ENCODE measurements at places on chromosomes 1 and 21.

GRCh38 chr1:21899987-21900386 is 37.1 kb downstream of the HSPG2 start:
- DNase-seq = no peak

GRCh38 chr1:74641876-74642275 is 31.7 kb downstream of the ERICH3 start:
- no peak for DNase-seq

DNA sequence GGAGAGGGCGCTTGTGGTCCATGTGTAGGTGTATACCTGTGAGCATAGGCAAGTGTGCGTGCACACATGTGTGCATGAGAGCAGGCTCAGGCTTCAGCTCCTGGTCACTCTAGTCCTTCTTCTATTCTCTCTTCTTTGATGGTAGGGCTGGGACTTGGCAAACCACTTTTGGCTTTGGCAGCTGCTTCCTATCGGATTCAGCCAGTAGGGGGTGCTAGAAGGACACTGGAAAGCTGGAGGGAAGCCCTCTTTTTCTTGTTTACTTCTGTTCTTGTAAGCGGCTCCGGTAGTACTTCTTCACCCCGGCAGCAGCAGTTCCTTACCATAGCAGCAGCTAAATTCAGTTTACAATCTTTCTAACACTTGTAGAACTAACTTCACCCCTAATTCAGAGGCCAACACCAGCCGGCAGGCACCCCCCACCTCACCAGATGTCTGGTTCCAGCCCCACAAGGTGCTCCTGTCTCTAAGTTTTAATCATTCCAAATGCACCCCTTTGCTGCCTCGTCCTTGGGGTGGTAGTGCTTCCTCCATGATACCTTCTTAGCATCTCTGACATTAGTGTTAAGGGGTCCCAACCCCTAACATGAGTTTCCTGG is 25.1 kb downstream of the NENF start:
- DNase-seq = no peak

DNA sequence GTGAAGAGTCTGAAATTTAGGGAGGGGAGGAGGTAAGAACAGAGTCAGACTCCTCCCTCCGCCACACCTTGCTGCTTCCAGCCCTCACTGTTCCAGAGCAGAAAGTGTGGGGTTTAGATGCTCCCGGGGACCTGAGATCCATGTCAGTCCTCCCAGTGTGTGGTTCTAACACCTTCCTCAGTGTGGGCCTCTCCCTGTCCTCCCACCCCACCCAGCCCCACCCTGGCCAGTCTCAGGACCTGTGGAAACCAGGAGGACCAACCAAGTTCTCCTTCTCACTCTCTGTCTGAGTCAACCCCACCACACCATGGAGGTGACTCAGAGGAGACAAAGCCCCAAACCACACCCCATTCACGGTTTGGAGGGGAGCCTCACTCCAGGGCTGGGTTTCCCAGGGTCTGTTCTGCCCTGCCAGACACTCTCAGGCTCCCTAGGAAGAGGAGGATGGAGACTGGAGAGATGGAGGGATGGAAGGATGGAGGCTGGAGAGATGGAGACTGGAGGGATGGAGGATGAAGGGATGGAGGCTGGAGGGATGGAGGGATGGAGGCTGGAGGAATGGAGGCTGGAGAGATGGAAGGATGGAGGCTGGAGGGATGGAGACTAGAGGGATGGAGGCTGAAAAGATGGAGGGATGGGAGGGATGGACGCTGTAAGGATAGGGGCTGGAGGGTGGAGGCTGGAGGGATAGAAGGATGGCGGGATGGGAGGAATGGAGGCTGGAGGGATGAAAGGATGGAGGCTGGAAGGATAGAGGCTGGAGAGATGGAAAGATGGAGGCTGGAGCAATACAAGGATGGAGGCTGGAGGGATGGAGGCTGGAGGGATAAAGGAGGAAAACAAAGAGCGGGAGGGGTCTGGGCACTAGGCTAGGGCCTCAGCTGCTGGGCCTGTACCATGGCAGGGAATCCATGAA is 100.9 kb upstream of the RUNX3 start:
- DNase-seq = no peak

GRCh38 chr1:3369446-3370076 is 84.9 kb upstream of the ARHGEF16 start:
- DNase-seq = no peak

DNA sequence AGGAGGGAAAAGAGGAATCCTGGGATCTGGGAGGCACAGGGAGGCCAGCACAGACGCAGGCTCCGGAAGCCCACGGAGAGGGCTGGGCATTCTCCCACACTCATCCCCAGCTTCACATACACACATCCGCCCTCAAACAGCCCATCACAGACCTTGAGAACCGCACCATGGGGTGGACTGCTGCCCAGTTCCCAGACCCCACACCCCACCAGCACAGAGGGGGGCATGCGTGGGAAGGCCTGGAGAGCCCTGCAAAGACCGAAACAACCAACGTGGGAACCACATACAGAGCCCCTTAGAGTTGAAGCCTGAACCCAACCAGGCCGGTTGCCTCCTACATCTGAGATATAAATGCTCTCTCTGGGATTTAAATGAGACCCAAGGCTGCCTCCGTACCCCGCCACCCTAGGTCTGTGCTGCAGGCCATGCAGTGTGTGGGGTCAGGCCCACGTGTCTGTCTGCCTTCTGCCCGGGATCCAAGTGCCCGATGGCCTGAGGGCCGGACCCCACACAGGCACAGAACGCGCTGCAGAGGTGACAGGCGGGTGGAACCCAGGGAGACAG is 126.2 kb upstream of the COL6A1 start:
- DNase-seq = no peak

GRCh38 chr1:58401991-58402390 is 144.5 kb downstream of the OMA1 start:
- DNase-seq = no peak

- no peak for DNase-seq
These were observed 16.9 kb upstream of the RAB3B start for GRCh38 chr1:52007215-52008002.

DNA sequence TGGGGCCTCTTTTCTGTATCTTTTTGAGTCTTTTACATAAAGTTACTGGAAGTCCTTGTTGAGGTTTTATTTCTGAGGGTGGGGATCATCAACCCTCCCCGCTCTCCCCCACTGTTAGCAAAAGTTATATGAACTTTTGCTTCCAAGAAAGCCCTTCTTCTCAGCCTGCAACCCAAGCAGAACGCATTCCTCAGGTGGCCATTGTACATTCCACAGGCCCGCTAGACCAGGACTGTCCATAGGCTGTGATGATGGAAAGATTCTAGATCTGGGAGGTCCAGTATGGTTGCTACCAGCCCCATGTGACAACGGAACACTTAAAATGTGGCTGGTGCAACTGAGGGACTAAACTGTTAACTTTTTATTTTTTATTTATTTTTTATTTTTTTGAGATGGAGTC is 11.8 kb upstream of the YBX1 start:
- DNase-seq = no peak

DNA sequence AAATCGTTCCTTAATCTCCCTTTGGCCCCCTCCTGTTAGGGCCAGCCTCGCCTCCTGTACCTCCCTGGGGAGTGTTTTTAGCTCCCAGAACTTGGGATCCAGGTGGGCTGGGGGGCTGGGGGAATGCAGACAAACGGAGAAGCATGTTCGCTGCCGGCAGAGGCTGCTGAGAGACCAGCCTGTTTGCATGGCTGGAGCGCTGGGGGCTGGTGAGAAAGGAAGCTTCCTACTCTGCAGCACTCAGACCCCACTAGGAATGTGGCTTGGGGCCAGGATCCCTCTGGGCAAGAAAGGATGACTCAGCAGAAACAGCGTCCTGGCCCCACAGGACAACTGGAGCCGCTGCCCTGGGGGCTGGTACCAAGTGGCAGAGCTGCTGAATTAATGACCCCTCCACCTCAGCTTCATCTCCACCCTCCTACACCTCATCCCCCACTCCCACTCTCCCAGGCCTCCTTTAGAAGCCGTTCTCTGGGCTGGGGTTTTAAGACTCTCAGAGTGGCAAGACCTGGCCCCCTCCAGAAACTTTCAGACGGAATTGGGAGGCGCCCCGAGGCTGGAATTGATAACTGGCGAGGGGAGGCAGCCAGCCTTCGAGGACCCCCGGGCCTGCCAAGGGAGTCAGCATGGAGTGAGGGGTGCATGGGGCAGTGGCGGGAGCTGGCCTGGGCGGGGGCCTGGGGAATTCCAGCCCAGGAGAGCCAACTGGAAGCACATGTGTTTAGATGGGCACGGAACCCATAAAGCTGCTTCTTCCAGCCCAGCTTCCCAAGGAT is 28.5 kb upstream of the EPS8L3 start:
- DNase-seq = no peak

GRCh38 chr1:203493901-203494300 is at the start of gene OPTC:
Gene OPTC, plus strand, starts transcription at chr1:203494153. Its CDS starts 1,853 bp downstream, at chr1:203496006.
- no peak for DNase-seq

- no peak for DNase-seq
These were observed 36.7 kb upstream of the LRRC8B start for GRCh38 chr1:89487972-89488371.

DNA sequence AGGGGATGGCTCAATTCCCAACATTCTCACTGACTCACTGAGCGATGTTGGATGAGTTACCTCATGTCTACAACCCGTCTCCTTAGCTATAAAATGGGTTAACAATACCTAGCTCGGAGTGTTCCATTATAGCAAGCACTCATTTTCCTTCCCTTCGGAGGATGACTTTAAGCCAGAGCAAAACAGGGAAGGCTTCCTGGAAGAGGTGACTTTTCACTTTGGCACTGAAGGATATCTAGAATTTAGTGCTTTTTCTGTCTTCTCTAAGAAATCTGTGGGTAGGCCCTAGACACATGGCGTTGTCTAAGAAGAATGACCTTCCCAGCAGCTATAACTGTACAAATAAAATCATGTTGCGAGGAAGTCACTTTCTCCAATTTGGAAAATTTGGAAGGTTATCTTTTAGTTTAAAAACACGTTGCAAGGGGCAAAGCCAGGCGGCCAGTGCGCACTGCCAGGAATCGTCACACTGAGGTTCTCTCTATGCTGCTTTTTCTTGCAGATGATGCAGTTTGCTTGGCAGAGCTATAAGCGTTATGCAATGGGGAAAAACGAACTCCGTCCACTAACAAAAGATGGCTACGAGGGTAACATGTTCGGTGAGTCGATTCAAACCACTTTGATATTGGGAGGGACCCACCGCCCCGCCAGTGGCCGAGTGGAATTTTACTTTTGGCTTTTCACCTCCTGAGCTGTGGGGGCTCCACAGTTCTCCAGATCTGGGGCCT is 69.5 kb downstream of the MAN1C1 start:
- no peak for DNase-seq

GRCh38 chr1:80593197-80593596 is 1207.5 kb upstream of the ADGRL2 start:
- DNase-seq = no peak

GRCh38 chr1:43673261-43673660 is 23.3 kb downstream of the KDM4A start:
- no peak for DNase-seq

DNA sequence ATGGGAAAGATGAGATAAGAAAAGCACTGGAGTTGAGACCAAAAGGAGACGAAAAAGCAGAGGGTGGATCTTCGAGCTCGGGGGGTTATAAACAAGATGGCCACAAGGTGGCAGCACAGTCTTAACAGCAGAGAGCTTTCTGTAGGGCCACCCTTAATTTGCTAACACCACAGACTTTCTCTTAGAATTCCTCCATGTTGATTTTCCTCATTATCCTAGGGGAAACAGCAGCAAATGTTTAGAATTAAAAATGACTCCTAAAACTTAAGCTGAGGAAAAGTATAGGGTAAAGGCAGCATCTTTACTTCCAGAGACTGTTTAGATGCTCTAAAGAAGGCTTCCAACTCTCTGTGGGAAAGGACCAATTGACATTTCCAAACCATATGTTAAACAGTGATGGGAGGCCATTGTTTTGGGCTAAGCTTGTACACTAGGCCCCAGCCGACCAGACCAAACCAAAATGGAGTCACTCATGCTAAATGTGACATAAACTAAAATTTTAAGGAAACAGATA is 2.5 kb upstream of the APOBEC4 start:
- DNase-seq = peak; percentile 89

GRCh38 chr1:8259498-8260290 is 58.2 kb upstream of the SLC45A1 start:
- DNase-seq = no peak

- no peak for DNase-seq
These were observed 837 bp upstream of the DESI2 start for GRCh38 chr1:244651956-244652622.

- no peak for DNase-seq
These were observed 14.2 kb upstream of the CELSR2 start for GRCh38 chr1:109235137-109235536.

- no peak for DNase-seq
These were observed 59.9 kb upstream of the NRIP1 start for GRCh38 chr21:15124731-15125130.

- no peak for DNase-seq
These were observed 33.4 kb downstream of the RGS4 start for GRCh38 chr1:163102590-163102989.

DNA sequence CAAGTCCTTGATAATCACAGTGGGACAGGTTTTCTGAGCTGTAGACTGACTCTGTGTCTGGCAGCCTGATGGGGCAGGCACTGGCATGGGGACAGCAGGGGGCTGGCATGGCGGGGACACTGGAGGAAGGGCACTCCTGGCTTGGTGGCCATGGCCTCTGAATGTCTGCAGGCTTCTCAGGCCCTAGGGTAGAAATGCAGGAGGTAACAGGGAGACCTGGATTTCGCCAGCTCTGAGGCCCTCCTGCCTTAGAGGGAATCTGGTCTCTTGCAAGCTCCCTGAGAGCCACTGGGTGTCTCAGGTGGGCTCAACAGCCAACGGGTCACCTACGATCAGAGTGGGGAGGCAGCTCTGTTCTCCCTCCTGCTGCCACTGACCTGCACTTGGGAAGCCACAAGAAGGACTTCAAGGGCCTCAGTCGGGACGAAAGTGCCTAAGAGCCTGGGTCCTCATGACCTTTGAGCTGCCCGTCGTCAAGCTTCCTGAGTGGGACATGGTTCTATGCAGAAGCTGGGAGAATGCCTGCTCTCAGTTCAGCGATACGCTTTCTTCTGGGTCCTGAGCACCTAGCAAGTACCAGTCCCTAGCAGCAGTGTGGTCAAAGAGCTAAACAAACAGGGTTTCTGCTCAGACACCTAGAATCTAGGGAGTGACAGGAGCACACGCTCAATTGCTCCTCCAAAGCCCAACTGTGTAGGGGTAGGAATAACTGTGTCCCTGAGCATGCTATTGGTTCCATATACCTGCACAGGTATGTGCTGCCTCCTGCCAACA is 569.0 kb downstream of the PTPRU start:
- no peak for DNase-seq

DNA sequence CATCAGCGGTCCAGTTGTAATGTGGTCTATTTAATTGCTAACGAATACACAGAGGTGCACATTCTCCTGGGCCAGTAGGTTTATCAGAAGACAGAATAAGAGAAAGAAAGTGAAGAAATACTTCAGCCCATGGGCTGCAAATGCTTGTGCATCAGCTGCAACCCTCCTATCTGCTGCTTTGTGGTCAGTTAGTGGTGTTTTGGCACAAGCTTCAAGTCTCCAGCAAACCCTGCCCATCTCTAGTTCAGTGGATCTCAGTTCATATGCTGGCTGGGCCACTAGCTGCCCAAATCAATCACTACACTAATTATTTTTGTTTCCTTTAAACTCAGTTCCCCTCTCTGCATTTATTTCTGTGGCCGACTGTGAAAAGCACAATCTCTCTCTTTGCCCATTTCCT is 124.2 kb downstream of the KCNJ6 start:
- DNase-seq = no peak

Measured in NCI-H1048 (cell line).